ENCODE measurements at places on chromosomes 5 and 9.

DNA sequence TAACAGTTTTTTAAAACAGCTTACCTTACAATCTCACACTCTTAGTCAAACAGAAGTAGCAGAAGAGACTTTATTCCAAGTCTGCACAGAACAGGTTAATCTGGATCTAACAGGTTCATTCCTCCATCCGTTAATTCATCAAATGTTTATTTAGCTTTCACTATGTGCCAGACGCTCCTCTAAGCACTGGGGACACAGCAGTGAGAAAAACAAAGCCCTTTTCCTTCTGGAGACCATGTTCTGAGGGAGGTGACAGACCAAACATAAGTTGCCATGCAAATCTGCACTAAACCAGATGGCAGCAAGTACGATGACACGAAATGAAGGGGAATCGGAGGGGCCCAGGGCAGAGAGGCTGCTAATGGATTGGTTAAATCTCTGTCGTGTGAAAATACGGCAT lies 17.1 kb upstream of the GLIPR2 start:
- no peak overlapping the region for H3K4me3 ChIP-seq
- H3K27me3 ChIP-seq: no peaks in the 10 kb centered on the region
- H3K36me3 ChIP-seq: peaks cover 2% of the 10 kb centered on the region
- H3K27ac ChIP-seq: no peak overlapping the region
- DNase-seq: no peak

DNA sequence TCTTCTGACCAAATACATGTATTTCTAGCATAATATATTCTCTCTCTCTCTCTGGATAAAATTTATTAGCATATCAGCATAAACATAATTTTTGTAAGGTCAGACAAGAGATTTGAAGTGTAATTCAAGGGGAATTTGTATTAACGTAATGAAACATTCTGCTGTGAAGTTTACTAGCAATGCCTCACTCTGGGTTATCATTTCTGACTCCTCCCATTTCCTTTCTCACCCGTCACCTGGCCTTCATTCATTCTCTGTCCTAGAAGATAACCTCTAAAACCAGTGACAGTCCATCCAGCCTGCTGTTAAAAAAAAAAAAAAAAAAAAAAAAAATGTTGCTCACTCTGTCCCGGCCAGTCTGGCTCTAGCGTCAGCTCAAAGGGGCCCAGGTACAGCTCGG lies 27.1 kb downstream of the GRAMD2B start:
- H3K27ac ChIP-seq: peak overlapping the region; percentile 100
- no peaks in the 10 kb centered on the region for H3K27me3 ChIP-seq
- peak overlapping the region; percentile 77 for H3K4me3 ChIP-seq
- peak; percentile 39 for DNase-seq

DNA sequence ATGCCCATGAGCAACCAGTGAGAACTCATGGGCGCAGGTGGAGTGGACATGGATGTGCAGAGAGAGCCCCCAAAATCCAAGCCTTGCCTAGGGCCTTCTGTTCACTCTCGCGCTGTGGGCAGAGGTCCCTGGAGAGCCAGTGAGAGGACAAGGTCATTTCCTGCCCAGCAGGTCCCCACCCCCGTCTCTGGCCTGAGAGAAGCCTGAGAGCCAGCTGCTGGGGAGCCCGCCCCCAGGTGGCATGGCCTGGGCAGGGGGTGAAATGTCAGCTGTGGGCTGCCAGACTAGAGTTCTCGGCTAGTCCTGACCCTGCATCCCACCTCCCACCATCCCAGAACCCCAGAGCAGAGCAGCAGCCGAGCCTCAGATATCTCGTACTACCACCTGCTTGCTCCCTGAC lies 85.3 kb downstream of the BARX1 start:
- DNase-seq: no peak
- H3K27me3 ChIP-seq: peaks cover 3% of the 10 kb centered on the region
- no peak overlapping the region for H3K4me3 ChIP-seq
- no peaks in the 10 kb centered on the region for H3K4me1 ChIP-seq

DNA sequence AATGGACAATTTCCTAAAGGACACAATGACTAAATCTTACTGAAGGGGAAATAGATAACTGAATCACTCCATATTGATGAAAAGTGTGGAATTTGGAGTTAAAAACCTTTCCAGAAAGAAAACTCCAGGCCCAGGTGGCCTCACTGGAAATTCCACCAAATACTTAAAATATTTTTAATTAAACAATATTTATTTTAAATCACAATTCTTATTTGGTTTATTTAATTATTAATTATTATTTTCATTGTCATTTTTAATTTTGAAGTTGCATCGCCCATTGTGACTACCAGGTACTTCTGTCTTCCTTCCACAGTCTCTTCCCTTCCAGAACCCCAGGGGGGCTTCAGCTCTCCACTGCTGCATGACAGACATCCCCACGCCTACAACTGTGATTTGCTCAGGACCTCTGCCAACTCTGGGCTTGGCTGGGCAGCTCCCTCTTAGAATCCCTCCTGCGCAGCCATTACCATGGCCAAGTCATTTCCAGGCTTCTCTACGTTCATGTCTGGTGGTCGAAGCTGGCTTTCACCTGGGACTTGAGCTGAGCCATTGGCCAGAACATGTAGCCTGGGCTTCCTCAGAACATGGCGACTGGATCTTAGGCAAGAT lies 16.4 kb upstream of the GADD45G start:
- H3K36me3 ChIP-seq: peaks cover 4% of the 10 kb centered on the region
- no peaks in the 10 kb centered on the region for H3K4me1 ChIP-seq
- peaks cover 51% of the 10 kb centered on the region for H3K27me3 ChIP-seq
- H3K4me3 ChIP-seq: no peak overlapping the region

DNA sequence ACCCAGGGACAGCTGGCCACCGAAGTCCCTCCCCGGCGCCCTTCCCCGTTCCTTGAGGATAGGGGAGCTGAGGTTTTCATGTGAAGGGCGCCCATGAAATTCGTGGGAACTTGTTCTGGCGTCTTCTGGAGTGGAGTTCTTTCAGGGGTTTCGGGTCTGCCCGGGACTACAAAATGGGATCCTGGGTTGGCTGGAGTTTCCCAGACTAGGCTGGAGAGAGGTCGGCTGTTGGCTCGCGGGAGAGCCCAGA lies 3.6 kb upstream of the RGMB start:
- no peak for DNase-seq
- no peaks in the 10 kb centered on the region for H3K36me3 ChIP-seq
- peaks cover 31% of the 10 kb centered on the region for H3K4me1 ChIP-seq
- H3K4me3 ChIP-seq: peak overlapping the region; percentile 95
- peaks cover 44% of the 10 kb centered on the region for H3K27me3 ChIP-seq
- no peak overlapping the region for H3K27ac ChIP-seq

- H3K4me1 ChIP-seq: peaks cover 3% of the 10 kb centered on the region
- H3K27me3 ChIP-seq: peaks cover 30% of the 10 kb centered on the region
- H3K36me3 ChIP-seq: no peaks in the 10 kb centered on the region
- H3K27ac ChIP-seq: no peak overlapping the region
- H3K4me3 ChIP-seq: no peak overlapping the region
- DNase-seq: no peak
Measured at GRCh38 chr9:124790301-124790700, 13.4 kb downstream of the OLFML2A start.

DNA sequence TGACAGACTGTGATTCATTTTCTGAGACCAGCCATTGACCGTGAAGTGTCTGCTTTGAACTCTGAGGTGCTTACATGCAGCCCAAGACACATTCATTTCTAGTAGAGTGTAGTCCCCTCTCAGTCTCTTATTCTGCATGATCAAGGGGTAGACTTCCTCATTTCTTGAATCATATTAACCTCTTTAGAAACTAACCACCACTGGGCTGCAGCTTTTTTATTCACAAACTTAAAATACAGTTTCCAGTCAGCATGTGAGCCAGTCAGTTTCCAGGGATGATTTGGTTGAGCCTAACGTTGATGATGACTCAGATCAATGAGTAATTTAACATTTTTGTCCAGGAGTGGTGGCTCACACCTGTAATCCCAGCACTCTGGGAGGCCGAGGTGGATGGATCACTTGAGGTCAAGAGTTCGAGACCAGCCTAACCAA lies 59.2 kb downstream of the OTULIN start:
- H3K36me3 ChIP-seq: peaks cover 6% of the 10 kb centered on the region
- H3K27me3 ChIP-seq: no peaks in the 10 kb centered on the region
- H3K27ac ChIP-seq: no peak overlapping the region
- DNase-seq: no peak

- no peaks in the 10 kb centered on the region for H3K27me3 ChIP-seq
- no peak overlapping the region for H3K27ac ChIP-seq
- peaks cover 9% of the 10 kb centered on the region for H3K4me1 ChIP-seq
- no peak overlapping the region for H3K4me3 ChIP-seq
Measured at GRCh38 chr9:93565089-93565488, 11.3 kb upstream of the PHF2 start.

- H3K4me3 ChIP-seq: no peak overlapping the region
- H3K27ac ChIP-seq: no peak overlapping the region
- peaks cover 3% of the 10 kb centered on the region for H3K4me1 ChIP-seq
- no peaks in the 10 kb centered on the region for H3K36me3 ChIP-seq
- DNase-seq: no peak
Measured at GRCh38 chr5:141821430-141821925, 56.7 kb downstream of the PCDH1 start.

DNA sequence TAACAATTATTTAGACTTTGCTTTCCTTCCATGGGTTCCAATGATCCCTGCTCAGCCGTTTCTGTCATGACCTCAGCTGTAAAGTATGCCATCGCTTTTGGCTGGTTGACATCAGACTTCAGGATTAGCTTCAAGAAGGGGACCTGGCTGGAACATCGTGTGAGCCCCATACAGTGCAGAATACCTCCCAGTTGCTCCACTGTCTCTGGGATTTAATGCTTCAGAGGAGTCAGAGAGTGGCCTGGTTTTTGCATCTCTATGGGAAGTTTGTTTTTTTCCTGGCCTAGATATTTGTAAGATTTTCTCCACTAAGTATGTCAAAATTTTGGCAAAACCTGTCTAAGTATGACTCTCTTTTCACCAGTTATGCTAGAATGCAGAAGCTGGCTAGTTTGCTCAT lies 216.9 kb downstream of the GABBR2 start:
- H3K4me3 ChIP-seq: no peak overlapping the region
- H3K27ac ChIP-seq: no peak overlapping the region
- H3K4me1 ChIP-seq: no peaks in the 10 kb centered on the region
- peaks cover 11% of the 10 kb centered on the region for H3K27me3 ChIP-seq
- no peak for DNase-seq

DNA sequence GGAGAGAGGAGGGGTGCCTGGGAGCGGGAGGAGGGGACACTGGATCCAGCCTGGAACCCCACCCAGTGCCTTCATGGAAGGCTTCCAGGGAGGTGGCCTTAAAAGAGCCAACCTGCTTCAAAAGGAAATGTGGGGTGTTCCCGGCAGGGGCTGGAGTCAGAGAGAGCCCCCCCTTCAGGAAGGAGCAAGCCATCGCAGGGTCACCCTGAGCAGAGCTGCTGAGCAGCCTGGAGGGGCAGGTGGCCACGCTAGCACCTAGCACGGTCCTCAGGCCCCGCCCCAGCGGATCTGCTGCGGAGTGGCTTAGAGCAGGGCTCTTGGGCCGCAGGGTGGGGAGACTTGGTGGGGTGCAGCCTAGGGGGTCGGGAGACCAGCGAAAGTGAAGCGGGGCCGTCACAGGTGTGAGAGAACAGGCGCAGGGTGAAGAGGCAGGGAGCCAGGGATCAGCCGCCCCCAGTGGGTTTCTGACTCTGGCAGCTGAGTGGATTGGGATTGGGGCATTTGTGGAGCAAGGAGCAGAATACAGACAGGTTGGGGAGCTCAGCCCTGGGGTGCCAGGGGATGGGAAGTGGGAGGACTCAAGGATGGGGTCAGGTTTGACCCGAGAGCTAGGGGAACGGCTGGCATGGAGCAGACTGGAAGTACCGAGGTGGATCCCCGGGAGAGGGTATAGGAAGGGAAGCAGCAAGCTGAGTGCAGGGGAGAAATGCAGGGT lies 1.5 kb downstream of the LCN2 start:
- no peaks in the 10 kb centered on the region for H3K27me3 ChIP-seq
- H3K27ac ChIP-seq: no peak overlapping the region
- DNase-seq: no peak

DNA sequence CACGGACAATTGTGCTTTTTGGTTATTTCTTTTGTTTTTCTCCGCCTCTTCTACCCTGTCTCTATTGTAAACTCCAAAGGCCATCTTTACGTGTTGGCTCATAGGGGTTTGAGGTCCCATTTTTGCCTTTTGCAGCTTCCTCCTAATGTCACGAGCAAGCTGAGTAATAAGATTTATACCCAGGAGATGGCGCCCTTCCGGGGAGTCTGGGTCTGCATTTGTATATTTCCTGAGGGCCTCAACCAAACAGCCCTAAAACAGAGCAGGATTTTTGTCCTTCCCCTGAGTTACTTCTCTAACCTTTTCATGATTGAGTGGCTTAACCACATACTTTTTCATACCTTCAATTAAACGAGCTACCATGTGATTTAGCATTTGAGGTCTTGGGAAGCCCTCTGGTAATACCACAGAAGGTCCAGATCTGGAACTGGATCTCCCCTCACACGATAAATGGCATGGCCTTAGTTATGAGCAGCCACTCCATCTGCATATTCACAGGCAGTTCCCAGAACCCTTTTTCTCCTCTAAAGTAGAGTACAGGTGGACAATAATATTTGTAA lies 11.2 kb upstream of the CFAP95 start:
- no peak overlapping the region for H3K4me3 ChIP-seq
- peak overlapping the region; percentile 51 for H3K27ac ChIP-seq
- H3K27me3 ChIP-seq: no peaks in the 10 kb centered on the region

GRCh38 chr9:38417003-38417945 lies 7.0 kb downstream of the IGFBPL1 start:
- H3K27ac ChIP-seq: no peak overlapping the region
- H3K4me1 ChIP-seq: no peaks in the 10 kb centered on the region
- no peaks in the 10 kb centered on the region for H3K36me3 ChIP-seq
- H3K4me3 ChIP-seq: no peak overlapping the region
- H3K27me3 ChIP-seq: peaks cover 23% of the 10 kb centered on the region

GRCh38 chr5:80988419-80988935 lies 28.3 kb downstream of the RASGRF2 start:
- H3K27ac ChIP-seq: no peak overlapping the region
- H3K4me1 ChIP-seq: peaks cover 31% of the 10 kb centered on the region
- peaks cover 13% of the 10 kb centered on the region for H3K36me3 ChIP-seq
- no peaks in the 10 kb centered on the region for H3K27me3 ChIP-seq
- no peak for DNase-seq
- H3K4me3 ChIP-seq: no peak overlapping the region

- H3K27ac ChIP-seq: no peak overlapping the region
- H3K27me3 ChIP-seq: no peaks in the 10 kb centered on the region
- no peak for DNase-seq
- H3K4me1 ChIP-seq: no peaks in the 10 kb centered on the region
- no peaks in the 10 kb centered on the region for H3K36me3 ChIP-seq
Measured at GRCh38 chr5:122653087-122654017, 121.5 kb upstream of the SNX2 start.

GRCh38 chr9:32403567-32404260 lies 19.3 kb downstream of the ACO1 start:
- H3K27ac ChIP-seq: no peak overlapping the region
- no peak overlapping the region for H3K4me3 ChIP-seq
- no peak for DNase-seq
- peaks cover 15% of the 10 kb centered on the region for H3K36me3 ChIP-seq
- H3K27me3 ChIP-seq: no peaks in the 10 kb centered on the region

GRCh38 chr9:20040991-20041696 lies 252.3 kb upstream of the SLC24A2 start:
- peaks cover 2% of the 10 kb centered on the region for H3K27me3 ChIP-seq
- H3K4me1 ChIP-seq: peaks cover 39% of the 10 kb centered on the region

Measured in activated naive CD8-positive, alpha-beta T cell treated with anti-CD3 and anti-CD28 coated beads, Interleukin-2, amount 10 ng/mL, durations not matched to agents 7 days and 5 days (primary cell).